ENCODE measurements at places on chromosomes 5 and 9.

- no peak for DNase-seq
These were observed 4.7 kb upstream of the SLC2A6 start for GRCh38 chr9:133483611-133484010.

- no peak for DNase-seq
These were observed 23.4 kb downstream of the HRH2 start for GRCh38 chr5:175681045-175681967.

GRCh38 chr5:106085136-106085535 lies 1585.6 kb downstream of the EFNA5 start:
- no peak for DNase-seq

DNA sequence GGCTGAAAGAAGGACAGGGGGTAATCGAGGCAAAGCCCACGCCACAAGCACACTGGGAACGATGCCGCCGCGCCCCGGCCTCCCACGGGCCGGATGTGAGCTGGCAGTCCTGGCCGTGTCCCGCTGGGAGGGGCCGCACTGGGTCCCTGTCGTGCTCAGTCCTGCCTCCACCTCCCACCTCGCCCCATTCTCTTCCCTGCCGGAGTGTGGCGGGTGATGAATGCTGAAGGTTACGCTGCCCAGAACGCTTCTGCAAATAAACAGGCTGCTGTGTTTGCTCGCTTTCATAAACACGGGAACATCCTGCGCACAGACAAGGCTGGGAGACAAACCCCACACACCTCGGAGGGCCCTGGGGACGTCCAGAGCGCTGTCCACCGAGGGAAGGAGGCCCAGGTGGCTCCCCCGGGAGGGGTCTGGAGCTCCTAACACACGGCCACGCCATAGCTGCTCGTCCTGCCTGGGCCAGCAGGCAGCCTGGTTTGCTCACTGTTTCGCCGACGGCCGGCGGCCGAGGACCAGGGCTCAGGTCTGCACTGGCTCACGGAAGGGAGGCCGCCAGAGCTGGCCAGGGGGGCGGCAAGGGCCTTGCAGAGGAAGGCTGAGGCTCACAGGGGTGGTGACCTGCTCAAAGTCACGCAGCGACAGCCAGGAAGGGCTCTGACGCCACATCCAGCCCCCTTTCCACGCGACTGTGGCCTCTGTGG lies 2.3 kb downstream of the DNLZ start:
- no peak for DNase-seq

- no peak for DNase-seq
These were observed 901.0 kb upstream of the CTNND2 start for GRCh38 chr5:12805165-12805698.

- DNase-seq = no peak
These were observed 144.4 kb upstream of the EFNA5 start for GRCh38 chr5:107815109-107815508.

- no peak for DNase-seq
These were observed 146.7 kb downstream of the CARTPT start for GRCh38 chr5:71865665-71866320.

GRCh38 chr5:129917224-129917623 lies 13.0 kb downstream of the CHSY3 start:
- no peak for DNase-seq

DNA sequence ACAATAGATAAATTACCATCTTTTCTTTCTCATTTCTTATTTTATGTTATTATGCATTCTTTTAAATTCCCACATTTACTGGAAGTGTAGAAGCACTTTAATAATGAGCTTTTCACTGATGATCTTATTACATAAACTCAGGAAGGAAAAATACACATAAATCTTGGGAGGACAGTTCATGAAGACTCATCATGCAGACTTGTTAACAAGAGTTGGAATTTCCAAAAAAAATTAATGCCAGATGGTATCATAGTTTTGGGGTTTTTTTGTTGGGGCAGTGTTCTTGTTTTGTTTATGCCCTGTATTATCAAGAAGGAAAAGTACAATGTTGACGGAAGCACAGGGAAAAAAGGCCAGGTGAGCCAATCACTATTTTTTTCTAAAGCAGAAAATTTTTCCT lies 35.1 kb downstream of the CEMIP2 start:
- DNase-seq = no peak

GRCh38 chr5:142342128-142342981 lies 17.5 kb upstream of the SPRY4 start:
- DNase-seq = no peak

- DNase-seq = no peak
These were observed 269.9 kb downstream of the DMRT2 start for GRCh38 chr9:1320051-1320557.

- DNase-seq = no peak
These were observed 26.5 kb downstream of the ADAMTSL1 start for GRCh38 chr9:18500451-18500850.

DNA sequence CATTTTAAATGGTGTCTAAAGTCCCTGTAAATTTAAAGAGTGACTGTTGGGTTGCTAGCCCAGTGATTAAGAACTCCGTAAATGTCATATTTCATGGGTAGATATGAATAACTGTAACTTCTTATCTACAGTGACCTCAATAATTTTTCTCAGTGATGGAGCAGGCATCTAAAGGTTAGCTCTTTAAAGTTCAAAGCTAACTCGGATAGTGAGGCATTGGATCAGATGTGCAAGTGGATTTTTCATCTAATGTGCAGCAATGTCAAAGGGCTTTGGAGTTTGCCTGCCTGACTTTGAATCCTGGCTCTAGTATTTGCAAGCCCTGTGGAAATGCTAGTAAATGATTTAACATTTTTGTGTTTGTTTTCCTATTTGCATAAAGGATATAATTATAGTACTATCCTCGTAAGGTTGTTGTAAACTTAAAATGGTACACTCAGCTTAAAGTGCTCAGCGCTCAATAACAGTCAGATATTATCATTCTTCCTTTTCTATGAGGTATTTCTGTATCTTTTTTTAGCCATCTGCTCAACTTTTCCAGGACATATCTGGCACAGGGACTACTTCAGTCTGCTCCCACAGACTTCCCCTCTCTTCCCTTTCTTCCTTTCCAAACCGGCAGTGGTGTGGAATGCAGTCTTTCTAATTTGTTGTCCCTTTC lies 163.7 kb upstream of the ELL2 start:
- DNase-seq = no peak

- DNase-seq = no peak
These were observed 28.4 kb upstream of the LRRC19 start for GRCh38 chr9:27033815-27034403.

DNA sequence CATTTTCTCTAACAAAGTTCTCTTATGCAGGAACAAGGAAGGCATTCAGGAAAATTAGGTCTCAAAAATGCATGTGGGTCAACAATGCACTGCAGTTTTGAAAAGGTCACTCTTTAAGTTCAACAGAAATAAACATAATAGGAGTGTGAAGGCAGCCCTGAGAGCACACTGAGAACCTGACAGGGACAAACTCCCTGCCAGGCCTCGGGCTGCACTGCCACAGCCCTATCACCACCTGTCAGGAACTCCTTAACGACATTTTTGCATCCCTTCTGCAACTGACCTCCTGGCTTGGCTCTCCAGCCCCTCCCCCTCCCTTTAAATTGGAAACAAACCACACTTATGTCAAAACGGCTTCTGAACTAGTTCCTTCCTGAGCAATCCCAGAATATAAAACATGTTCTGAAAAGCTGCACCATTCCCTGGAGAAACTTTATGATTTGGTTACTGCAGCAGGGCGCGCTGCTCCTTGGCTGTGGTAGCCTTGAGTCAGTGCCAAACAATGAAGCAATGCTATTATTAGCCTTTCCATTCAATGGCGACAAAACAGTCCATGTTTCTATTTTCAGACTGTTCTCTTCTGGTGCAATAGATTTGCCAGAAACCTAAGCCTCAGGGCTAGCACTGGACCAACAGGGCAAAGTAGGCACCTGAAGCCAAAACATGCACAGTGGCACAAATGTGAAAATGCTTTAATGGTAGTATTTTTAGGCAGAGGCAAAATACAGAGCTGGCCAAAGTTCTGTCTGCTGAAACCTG lies 160.1 kb upstream of the ZNF608 start:
- DNase-seq = no peak

DNA sequence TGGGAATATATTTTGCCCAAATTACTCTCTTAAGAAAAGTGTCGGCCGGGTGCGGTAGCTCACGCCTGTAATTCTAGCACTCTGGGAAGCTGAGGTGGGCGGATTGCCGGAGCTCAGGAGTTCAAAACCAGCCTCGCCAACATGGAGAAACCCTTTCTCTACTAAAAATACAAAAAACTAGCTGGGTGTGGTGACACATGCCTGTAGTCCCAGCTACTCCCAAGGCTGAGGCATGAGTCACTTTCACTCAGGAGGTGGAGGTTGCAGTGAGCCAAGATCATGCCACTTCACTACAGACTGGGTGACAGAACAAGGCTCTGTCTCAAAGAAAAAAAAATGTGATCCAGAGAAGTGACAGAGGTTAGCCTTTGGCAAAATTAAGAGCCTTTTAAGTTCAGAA lies 26.4 kb upstream of the TMEM171 start:
- no peak for DNase-seq

- no peak for DNase-seq
These were observed 31.0 kb downstream of the TNFAIP8 start for GRCh38 chr5:119386596-119387344.

DNA sequence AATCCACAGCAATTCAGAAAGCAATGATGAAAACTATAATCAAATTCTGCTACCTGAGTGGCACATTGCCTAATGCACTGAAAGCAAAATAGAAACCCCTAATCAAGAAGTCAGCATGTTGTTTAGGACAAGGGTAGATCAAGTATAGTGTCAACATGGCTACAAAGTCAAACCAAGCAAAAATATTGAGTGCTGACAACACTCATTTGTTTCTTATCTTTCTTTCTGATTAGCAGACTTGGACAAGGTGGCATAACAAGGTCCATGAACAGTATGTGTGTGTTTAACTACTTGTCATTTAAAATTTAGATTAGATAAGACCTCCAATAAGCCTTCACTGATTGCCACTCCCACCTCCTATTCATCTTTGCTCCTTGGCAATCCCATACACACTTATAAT lies 332.4 kb downstream of the KIAA0825 start:
- DNase-seq = no peak

DNA sequence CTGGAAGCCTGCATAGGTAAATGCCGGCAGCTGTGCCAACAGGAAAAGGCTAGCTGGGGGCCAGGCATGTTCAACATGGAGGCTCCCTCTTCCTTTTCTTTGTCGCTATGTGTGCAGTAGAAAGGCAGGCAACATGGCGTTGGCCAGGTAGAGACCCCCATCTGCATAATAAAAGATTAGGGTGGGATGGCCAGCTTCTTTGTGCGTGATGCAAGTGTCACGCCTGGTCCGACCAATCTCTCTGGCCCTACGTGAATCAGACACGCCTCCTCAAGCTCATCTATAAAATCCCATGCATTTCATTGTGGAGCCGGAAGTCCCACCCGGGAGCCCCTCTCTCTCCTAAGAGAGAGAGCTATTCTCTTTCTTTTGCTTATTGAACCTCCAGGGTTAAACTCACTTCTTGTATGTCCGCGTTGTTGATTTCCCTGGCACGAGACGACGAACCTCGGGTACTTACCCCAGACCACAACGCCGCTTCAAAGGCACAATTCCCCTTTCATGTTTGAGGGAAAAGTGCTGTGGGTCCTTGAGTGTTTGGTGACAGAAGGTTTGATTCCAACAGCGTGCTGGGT lies 25.0 kb upstream of the C5orf47 start:
- DNase-seq = no peak

DNA sequence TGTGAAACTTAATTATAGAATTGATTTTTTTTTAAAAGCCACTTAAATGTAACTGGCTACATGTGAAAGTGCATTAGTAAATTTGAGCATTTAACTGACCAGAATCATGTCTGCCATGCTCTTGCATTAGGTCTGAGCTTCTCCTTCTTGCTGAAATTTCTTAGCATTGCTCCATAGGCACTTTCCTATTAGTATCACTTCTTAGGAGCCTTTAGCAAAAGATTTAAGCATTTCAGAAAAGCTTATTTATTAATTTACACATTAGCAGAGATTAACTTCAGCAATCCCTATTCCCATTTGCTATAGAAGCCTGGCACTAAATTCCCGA lies 211.0 kb downstream of the SNX18 start:
- DNase-seq = no peak

DNA sequence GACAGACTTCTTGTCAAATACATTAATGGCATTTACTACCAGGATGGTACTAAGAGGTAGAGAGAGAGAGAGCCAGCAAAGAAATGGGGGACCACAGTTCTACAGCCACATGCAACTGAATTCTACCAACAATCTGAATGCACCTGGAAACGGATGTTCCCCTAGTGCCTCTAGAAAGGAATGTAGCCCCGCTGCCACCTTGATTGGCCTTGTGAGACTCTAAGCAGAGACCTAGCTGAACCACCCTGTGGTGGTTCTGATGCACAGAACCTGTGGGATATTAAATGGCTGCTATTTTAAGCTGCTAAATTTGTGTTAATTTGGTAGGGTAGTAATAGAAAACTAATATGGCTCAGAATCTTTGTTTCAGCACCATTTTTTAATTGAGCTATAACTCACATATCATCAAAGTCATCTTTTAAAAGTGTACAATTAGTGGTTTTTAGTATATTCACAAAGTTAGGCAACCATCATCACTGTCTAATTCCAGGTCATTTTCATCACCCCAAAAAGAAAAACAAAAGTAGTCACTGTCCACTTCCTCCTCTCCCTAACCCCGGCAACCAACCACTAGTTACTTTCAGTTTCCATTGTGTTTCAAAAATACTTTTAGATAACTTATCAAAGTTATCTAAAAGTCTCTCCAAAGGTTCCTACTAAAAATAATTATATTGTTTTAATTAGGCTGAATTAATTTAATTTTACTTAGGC lies 51.7 kb downstream of the CPLANE1 start:
- DNase-seq = no peak

- no peak for DNase-seq
These were observed 42.2 kb upstream of the RIOK2 start for GRCh38 chr5:97225222-97225621.

- no peak for DNase-seq
These were observed 29.1 kb downstream of the ANKDD1B start for GRCh38 chr5:75640395-75640794.

GRCh38 chr9:137406876-137407589 lies 15.9 kb downstream of the EXD3 start:
- DNase-seq = no peak

GRCh38 chr5:28286566-28286965 lies 1248.2 kb upstream of the CDH9 start:
- no peak for DNase-seq

GRCh38 chr5:52856564-52856963 lies 68.8 kb downstream of the ITGA1 start:
- DNase-seq = no peak

GRCh38 chr5:117776977-117777376 lies 1202.4 kb upstream of the SEMA6A start:
- DNase-seq = no peak

Data from stimulated activated CD4-positive, alpha-beta T cell treated with anti-CD3 and anti-CD28 coated beads, TNF-alpha, amount 100 ng/mL, for 1 hour (primary cell).